ENCODE measurements at places on chromosomes 4 and X.

DNA sequence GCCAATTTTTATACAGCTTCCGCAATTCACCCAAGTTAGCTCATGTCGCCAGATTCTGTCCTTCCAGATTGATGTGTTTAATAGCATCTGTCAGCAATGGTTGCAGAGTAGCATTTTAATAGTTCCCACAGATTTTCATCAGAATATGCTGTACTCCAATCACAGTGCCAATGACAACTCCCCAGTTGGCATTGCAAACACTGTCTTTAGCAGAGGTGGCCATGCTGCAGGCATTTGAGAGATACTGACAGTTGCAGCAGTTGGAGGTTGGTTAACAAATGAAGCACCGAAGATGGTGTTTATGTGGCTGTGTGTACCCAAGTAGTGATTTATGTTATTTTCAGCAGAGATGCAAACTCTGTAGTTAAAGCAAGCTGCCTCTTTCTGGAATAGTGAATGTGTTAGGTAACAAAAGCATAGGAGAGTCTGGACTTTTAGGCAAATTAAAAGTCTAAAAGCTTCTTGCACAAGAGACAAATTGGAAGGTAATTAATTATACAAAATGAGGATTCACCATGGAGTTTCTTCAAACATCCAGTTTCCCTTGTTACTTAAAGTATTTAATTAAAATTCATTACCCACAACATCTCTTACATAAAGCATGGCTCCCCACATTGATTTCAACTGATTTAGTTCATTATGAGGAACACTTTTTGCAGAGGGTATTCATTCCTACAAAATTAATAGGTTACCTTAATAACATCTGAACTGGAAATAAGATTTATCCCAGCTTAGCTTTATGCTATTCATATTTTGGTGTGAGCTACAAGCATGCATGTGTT is 65.2 kb downstream of the PARM1 start:
- DNase-seq, result no peak

GRCh38 chrX:140983730-140984129 is 18.7 kb upstream of the SPANXB1 start:
- no peak for DNase-seq

GRCh38 chr4:152862608-152863007 is 73.5 kb upstream of the FHDC1 start:
- no peak for DNase-seq

DNA sequence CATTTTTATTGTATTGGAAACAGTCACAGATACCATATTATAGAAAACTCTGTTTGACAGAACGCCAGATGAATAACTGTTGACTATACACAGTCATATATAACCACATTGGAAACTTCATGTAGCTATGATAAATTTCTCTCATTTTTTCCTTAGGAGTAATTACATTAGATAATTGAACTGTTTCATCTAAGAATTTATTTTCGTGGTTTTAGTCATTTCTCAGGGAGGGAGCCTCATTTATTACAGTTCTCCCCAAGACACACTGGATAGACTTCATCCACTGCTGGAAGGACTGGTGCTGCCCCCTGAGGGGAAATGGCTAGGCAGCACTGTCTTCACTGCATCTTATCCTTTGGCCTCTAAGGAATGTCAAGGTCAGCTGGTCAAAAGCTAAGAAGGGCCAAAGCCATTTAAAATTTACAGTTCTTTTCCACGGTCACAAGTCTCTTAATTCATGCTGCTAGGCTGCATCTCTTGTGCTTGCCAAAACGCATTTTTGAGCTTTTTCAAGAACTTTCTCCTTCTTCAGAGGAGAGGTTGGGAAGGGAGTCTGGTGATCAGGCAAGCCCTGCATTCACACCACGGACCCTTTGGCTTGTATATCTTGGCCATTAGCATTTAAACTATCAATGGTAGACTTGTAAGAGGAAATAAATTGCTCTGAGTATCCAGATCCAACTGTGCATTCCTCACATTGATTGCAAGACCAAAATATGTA is 145.1 kb downstream of the CBR4 start:
- no peak for DNase-seq

GRCh38 chr4:140252141-140252741 is 98.3 kb upstream of the MAML3 start:
- DNase-seq, result no peak

DNA sequence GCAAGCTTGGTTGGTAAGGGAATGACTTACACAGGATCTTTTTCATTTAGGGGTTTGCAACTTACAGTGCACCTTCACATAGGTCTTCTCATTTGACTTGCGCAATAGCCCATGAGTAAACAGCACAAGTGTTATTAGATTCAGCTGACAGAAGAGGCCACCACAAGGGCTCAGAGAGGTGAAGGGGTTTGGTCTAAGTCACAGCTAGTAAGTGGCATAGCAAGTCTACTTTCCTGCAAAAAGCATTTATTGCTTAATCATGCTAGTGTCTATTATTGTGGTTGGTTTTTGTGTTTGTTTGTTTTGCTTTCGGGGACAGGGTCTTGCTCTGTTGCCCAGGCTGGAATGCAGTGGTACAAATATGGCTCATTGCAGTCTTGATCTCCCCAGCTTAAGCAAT is 83.3 kb downstream of the SPRY1 start:
- no peak for DNase-seq

DNA sequence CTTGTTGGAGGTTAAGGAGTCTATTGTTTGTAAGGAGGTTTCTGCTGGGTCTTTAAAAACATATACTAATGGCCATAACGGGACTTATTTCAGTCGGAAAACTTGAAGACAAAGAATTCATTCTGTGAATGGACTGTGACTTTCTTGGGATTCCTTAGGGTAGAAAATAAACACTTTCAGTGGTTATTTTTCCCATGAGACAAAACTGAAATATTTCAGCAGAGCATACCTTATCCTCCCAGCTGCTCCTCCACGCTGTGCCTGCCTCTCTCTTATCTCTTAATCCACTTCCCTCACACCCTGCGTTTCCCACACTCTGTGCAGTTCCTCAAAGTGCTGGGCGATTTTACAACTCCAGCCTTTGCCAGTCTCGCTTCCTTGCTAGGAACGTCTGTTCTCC is 47.1 kb upstream of the SORBS2 start:
- DNase-seq, result no peak

- DNase-seq, result no peak
Observed at GRCh38 chr4:74018771-74019170, 19.7 kb downstream of the CXCL3 start.

DNA sequence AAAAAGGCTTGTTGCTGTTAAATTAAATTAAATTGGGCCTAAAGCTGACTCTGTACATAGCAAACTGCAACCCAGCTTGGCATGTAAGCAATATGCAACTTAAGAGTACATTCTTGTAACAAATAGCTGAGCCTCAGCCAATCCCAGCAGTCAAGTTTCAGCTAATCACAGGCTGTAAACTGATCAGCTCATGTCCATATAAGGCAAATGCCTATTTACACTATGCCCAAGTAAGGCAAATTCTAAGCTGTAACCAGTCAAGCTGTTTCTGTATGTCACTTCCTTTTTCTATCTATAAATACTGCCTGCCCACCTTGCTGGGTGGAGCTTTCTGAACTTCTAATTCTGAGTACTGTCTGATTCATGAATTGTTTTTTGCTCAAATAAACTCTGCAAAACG is 429.1 kb upstream of the FTHL17 start:
- no peak for DNase-seq

DNA sequence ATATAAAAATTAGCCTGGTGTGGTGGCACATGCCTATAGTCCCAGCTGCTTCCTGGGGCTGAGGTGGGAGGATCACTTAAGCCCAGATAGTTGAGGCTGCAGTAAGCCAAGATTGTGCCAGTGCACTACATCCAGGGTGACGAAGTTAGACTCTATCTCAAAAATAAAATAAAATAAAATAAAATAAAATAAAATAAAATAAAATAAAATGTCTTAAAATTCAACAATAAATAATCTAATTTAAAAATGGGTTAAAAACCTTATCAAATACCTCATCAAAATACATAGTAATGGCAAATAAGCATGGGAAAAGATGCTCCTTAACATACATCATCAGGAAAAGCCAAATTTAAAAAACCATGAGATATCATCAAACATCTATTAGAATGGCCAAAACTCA is 760.2 kb upstream of the AGA start:
- no peak for DNase-seq

GRCh38 chrX:1928805-1929204 is 313.9 kb downstream of the ASMT start:
- DNase-seq, result no peak

DNA sequence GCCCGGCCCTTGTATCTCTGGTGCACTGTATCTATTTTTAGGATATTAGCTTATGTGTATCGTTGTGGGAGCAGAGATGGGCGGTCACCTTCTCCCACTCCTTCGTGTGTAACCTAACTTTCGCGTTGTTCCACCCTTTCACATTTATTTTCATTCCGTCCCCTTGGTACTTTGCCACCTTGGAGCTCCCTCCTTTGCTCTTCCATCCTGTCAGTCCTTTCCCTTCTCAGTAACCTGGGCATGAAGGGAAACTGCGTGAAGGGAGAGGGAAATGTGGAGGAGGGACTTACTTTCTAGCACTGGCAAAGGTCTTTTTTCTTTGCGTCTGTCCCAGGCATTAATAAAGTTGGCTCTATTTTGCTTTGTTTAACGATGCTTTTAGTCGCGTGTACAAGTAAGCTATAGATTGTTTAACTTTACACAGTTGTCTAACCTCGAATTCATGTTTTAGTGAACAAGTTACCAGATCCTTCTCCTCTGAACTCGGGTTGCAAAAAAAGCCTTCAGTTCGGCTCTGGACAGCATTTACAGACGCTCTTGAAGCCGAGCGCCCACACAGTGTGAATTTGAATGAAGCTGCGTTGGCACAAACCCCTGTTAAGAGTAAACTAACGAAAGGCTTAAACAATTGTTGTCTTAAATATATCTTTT is 3.9 kb downstream of the PCDH10 start:
- no peak for DNase-seq

GRCh38 chr4:153771046-153771445 is 11.2 kb upstream of the RNF175 start:
- no peak for DNase-seq

DNA sequence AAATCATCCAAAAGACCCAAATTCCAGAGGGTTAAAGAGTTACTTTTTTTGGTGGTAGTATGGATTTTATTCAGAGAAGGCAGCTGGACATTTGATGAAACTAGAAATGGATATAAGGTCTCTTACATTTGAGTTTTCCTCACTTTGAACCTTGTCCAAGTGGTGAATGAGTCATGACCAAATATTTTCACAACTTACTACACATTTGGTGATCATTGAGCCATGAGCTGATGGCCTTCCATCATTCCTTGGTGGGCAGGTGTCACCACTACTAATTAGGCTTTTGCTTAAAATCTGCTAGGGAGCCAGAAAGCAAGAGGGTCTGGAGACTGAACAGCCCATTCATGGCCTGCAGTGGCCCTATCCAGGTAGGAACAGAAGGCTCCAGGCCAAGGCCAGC is 620.2 kb upstream of the INTU start:
- DNase-seq, result no peak

DNA sequence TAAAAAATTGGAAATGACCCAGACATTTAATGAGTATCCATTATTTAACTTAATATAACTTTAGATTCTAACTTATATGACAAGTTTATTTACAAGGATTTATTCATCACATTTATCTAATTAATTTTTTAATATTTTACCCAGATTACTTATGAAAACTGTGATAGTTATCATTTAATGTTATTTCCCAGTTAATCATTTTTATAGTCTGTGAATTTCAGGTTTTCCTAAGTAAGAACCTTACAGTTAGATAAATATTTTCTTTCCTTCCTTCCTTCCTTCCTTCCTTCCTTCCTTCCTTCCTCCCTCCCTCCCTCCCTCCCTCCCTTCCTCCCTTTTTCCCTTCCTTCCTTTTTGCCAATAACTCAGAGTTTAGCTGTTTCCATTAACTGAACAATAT is 14.8 kb upstream of the FHDC1 start:
- DNase-seq, result no peak

DNA sequence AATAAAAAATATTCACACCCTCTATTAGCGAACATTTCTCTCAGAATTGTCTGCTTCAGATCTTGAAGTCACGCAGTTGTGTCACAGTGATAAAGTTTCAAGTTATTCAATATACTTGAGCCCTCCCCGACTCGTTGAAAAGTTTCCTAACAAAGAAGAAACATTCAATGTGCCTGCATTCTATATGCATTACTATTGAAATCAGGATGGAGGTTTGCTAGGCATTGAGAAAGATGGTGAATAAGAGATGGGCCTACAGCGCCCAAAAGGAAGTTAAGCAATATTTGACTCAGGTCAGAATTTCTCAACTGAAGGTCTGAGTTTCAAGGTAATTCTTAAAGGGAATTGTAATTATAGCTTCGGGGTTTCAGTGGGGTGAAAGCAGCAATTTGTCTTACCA is 6.1 kb downstream of the TCEANC start:
- no peak for DNase-seq

- DNase-seq, result no peak
Observed at GRCh38 chrX:14865201-14865600, 7.7 kb downstream of the FANCB start.

- no peak for DNase-seq
Observed at GRCh38 chrX:39481621-39482020, 616.1 kb downstream of the BCOR start.

GRCh38 chr4:152021788-152022438 is 261.1 kb upstream of the GATB start:
- DNase-seq, result no peak
